HepG2 (cell line): ENCODE measurements at places on chromosomes 5 and 9. TPM values are rescaled to one million over a fixed set of nuclear protein-coding genes. Genes with fewer than 3 reads are reported as not detected.

DNA sequence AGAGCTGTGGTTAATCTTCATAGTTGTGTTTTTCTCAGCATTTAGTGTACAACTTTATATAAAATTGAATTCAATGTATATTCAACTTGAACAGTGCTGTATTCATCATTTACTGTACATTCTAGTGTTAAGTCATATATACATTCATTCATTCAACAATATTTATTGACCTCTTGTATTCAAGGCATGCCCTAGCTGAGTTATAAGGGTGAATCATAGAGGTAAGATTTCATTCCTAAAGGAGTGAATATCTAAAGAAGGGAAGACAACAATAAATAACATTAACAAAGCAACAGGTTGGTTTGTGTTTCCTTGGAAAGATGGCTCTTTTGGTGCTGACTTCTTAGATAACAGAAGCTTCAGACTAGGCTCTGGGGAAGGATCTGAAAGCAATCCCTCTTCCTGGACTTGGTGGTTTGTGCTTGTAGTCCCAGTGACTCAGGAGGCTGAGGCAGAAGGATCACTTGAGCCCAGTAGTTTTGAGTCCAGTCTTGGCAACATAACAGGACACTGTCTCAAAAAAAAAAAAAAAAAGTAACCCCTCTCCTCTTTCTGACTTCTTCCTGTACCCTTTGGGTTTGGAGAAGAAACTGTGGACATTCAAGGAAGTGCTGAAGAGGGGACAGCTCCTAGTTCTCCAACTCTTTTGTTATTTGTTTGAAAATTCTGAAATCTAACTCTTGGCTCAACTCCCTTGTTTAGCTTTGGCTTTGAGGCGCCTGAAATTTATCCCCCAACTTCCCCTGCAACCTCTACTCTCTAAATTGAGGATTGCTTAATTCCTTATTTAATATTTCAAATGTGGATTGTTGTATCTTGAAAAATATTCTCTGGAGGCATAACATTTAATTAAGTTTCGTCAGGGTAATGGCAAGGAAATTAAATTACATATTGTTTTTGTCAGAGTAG is 80.2 kb downstream of the OSTF1 start:
- H3K27ac ChIP-seq, result no peak overlapping the region
- 0 out of 2 replicates have a peak, but pooled peaks cover 4% of the 10 kb centered on the region for H3K4me1 ChIP-seq

DNA sequence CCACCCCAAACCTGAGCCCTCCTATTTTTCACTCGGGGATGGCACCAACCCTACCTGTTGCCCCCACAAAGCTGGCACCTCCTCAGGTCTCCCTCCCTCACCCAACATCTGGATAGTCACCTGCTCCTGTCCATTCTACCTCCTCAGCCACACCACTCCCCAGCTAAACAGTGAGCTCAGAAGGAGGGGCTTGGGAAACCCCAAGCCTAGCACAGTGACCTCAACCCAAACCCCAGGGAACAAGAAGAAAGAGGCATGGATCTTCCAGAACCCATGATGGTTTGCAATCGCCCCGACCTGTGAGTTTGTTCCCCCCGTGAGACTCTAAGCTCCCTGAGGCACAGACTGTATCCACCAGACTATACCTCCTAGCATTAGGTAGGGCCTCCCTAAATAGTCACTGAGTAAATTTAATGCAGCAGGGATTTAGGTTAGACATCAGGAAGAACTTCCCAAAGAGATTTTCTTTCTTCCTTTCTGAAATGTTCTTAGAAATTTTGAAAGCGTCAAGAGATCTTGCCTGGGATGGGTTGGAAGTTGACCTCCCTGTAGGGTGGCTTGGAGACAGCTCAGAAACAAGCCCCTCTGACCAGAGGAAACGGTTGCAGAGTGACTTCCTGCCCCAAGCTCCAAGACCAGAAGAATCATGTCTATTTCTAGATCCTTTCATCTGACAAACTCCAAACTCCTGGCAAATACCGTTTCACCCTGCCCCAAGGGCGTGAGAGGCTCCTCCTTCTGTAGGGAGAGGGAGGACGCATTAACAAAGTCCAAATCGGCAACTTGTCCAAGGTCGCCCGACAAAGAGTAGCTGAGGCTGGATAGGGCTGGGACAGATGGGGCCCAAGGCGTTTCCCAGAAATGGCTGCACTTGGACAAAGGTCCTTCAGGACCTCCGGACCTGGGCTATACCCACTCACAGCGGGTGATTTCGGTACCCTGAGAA is 4.1 kb downstream of the FIBCD1 start:
- peak overlapping the region; percentile 42 for H3K4me3 ChIP-seq
- H3K36me3 ChIP-seq, result no peaks in the 10 kb centered on the region
- H3K27ac ChIP-seq, result no peak overlapping the region
- peak; percentile 70 for DNase-seq
- peaks cover 44% of the 10 kb centered on the region for H3K4me1 ChIP-seq
- peaks cover 17% of the 10 kb centered on the region for H3K27me3 ChIP-seq

- no peaks in the 10 kb centered on the region for H3K36me3 ChIP-seq
- H3K27ac ChIP-seq, result peak overlapping the region; percentile 99
- no peaks in the 10 kb centered on the region for H3K27me3 ChIP-seq
- H3K4me1 ChIP-seq, result peaks cover 57% of the 10 kb centered on the region
- peak; percentile 65 for DNase-seq
Observed at GRCh38 chr5:115842089-115842935, 577 bp downstream of the AP3S1 start.

DNA sequence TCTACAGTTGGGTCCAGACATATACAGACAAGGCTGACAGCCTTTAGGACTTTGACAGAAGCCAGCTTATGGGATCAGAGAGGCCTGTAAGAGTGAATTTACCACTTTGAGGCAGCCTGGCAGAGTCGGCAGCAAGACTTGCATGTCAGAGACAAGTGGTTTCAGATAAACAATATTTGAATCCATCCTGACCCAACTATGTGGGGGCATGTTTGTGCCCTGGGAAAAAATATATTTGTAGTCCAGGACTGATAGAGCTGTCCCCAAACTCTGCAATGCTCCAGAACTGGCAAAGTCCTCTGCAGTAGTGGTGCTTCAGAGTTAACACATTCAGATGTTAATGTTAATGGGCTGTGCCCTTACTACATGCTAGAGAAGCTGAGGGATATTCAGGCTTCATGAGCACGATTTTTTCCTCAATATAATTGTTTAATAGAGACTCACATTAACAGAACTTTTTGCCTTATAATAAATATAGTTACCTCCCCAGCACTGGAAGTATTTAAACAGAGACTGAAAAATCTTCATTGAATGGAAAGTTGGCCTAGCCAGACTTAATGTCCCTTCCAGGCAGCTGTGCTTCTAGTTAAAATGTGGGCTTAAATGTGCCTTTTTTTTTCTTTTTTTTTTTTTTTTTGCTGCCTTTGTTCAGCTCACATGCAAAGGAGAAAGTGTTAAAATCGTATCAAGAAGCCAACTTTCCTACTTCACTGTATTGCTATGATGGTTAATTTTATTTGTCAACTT is 42.9 kb downstream of the FEM1C start:
- no peak overlapping the region for H3K4me3 ChIP-seq
- no peaks in the 10 kb centered on the region for H3K4me1 ChIP-seq
- no peaks in the 10 kb centered on the region for H3K36me3 ChIP-seq
- peaks cover 10% of the 10 kb centered on the region; the same call in 1 of the 3 replicates for H3K27me3 ChIP-seq
- no peak for DNase-seq

- H3K27ac ChIP-seq, result no peak overlapping the region
- H3K36me3 ChIP-seq, result no peaks in the 10 kb centered on the region
- peaks cover 16% of the 10 kb centered on the region for H3K27me3 ChIP-seq
- peaks cover 11% of the 10 kb centered on the region for H3K4me1 ChIP-seq
- no peak for DNase-seq
Observed at GRCh38 chr9:122370303-122370702, 521 bp upstream of the PTGS1 start.

The MLANA gene
- 0.11 and 0.72 TPM in 2 replicates for total RNA-seq

The BARX1 gene
- total RNA-seq, result not detected in 2 replicates

The RANBP17 gene
- total RNA-seq, result not detected in 2 replicates

The TAF11L10 gene
- total RNA-seq, result not detected in 2 replicates
